ENCODE measurements at places on chromosomes 3 and 15.

- DNase-seq: no peak
These were observed 541.3 kb downstream of the UNC13C start for GRCh38 chr15:54519577-54519976.

GRCh38 chr3:30181178-30181465 lies 425.3 kb upstream of the TGFBR2 start:
- no peak for DNase-seq

DNA sequence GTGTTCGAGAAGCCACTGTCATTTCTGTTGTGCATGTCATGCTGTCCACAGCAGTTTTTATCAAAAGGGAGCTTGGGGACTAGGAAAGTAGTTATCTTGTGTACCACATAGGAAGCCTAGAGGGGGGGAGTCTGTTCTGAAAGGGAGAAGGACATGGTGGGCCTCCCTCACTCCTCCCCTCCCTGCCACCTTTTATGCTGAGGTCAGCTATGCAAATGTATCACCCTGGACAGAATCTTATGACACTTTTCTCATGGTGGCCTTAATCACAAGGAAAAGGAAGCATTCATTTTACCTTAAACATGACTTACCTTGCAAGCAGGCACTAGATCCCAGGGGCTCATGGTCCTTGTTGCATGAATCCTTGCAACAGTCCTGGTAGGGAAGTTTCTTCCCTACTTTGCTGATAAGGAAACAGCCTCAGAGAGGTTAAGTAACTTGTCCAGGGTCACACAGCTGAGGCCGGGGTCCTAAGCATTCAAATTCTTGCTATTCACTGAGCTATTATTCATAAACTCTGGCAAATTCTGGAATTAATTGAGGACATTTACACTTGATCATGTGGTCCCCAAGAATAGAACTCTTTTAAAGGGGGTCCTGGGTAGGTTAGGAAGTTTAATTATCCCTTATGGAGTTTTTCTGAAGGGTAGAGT lies 81.1 kb upstream of the SLC6A1 start:
- DNase-seq: no peak

GRCh38 chr3:45509768-45510129 lies 84.8 kb upstream of the LIMD1 start:
- no peak for DNase-seq

DNA sequence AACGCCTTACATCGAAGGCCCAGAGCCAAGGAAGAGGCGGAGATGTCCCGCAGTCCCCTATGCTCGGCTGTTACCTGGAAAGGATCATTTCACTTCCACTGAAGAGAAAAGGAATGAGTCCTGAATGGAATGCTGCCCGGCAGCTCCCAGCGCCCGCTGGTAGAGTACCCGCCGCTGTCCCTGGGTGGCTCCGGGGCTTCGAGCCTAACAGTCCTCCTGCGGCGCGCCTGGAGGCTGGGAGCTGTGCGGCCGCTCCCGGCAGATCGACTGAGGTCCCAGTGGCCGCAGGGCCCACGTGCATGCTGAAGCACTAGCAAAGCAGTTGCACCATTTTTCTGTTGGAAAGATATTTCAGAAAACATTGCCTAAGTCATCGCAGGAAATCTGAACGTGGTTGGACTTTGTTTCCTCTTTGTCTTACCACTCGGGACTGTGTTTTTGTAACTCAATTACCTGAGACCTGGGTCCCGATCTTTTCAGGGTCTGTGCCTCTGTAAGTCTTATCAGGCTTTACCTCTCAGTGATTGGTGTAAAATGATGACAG lies 984 bp downstream of the RNU6-1 start:
- DNase-seq: peak; percentile 72

GRCh38 chr15:68354923-68355322 lies 77.0 kb downstream of the ITGA11 start:
- peak; percentile 92 for DNase-seq

DNA sequence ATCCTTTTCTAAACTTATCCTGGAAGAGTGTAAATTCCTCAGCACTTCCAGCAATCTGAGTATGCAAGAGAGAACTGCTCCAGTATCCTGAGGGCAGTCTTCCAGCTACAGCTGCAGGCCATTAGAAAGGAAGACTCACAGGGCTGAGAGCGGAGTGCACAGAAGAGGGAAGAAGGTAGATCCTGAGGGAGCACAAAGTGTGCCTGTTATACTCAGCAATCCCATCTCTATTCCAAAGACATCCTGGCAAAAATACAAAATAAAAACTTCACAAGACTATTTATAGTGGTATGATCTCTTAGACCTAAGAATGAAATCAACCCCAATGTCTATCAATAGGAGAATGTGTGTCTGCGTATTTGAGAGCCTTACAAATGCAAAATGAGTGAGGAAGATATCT lies 292.0 kb downstream of the ZIC1 start:
- no peak for DNase-seq

DNA sequence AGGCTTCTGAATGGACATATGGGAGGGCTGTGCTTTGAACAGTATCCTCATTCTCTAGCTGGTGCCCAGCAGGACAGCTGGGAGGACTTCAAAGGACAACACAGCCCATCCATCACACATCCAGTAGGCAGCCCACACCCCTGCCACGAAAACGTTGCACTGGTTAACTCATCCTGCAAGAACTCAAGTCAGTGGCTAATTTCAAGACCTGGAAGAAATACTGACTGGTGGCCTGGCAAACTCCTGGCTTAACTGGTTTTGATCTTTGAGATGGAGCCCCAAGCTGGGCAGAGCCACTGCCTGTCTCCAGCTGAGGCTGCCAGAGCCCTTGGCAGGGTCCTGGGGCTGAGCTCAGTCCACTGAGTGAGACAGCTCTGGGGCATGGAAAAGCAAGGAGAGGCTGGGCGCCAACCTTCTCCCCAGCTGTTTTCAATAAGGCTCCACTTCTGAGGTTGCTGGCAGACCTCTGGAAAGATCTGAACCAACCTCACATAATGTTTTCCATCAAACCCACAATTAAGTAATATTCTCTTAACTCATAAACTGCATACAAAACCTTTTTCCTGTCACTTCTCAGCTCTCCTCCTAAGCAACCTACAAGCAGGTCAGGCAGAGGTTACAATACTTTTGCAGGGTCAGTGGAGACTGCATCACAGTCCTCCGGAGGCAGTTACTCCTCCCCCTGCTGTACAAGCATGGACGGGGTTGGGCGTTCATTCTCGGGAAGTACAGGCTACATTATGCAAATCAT lies 110.3 kb downstream of the MYLK start:
- no peak for DNase-seq

- DNase-seq: peak; percentile 19
These were observed 28.9 kb downstream of the TLNRD1 start for GRCh38 chr15:81029414-81030300.

GRCh38 chr3:53518495-53518981 lies 24.1 kb downstream of the CACNA1D start:
- peak; percentile 49 for DNase-seq

- DNase-seq: no peak
These were observed 42.7 kb downstream of the THBS1 start for GRCh38 chr15:39623529-39623931.

DNA sequence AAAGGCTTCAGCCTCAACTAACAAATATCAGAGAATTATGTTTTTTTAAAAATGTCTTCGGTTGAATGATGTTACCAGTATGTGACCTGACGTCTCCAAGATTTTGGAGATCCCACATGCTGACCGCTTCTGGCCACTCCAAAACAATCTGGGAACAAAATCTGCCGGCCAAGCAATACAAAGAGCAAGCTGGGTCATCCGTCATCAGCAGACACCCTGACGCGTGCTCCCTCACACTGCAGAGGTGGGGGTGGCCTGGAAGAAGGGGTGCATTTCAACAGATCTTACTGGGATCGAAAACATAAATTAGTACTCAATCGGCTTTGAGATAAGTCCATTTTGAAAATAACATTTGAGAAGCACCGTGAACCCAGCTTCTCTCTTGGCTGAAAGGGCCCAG lies 33.6 kb downstream of the HES1 start:
- DNase-seq: no peak

- DNase-seq: no peak
These were observed 56.7 kb upstream of the UBE2Q2 start for GRCh38 chr15:75786575-75786947.

DNA sequence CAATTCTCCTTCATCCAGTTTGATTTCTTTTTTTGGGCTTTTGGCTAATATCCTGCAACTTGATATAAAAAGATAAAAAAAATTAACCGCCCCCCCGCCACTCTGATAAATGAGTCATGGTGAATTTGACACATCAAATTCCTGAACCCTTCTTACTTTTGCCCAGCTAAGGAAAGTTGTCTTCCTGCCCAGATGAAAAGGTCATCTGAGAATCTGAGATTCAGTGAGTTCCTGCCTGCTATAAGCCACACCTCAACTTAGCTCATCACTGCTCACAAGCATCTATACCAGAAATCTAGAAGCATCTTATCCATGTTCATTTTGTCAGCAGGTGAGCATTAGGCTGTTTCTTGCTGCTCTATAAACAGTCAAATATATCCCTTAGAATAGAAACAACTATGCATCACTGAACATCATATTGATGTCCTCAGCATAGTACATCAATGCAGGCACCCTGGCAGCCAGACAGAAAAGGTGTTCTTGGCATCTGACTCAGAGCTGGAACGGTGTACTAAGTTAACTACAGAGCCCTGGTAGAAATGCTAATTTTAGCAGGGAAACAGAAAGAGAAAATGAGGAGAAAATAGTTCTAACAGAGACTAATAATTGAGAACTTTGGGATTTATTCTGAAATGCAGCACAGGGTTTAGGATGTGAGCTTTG lies 77.1 kb downstream of the SEMA6D start:
- DNase-seq: no peak

GRCh38 chr15:42728560-42728959 lies 8.4 kb downstream of the CDAN1 start:
- no peak for DNase-seq

DNA sequence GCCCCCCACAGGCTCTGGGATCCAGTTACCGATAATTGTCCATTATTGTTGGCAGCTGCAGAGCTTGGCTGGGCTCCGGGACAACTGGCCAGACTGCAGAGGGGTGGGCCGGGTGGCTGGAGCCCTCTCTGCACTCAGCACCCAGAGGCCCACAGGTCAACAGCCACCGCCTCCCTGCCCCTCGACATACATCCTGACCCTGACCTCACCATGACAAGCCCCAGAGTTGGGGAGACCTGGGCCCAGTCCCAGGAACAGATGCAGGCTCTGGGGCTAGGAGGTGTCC lies 22.4 kb downstream of the PTH1R start:
- no peak for DNase-seq

- peak; percentile 14 for DNase-seq
These were observed 156.2 kb downstream of the NLGN1 start for GRCh38 chr3:173553635-173554280.

GRCh38 chr3:31581660-31582059 lies 48.9 kb downstream of the STT3B start:
- DNase-seq: peak; percentile 53

DNA sequence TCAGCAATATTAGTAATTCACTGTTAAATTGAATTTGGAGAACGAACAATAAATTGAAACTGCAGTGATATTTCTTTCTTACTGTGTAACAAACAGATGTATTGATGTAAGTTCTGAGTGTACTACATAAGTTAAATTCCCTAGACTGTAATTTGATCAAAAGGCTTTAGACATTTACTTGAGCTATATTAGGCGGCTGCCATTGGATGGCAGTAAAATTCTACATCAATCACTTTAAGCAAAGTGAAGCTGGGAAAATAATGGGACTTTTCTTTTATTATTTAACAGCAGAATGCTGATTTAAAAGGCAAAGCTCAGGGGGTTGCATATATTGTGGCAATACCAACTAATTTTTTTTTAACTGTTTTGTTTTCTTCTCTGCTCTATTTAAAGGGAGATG lies 212.6 kb upstream of the PLSCR5 start:
- peak; percentile 4 for DNase-seq

GRCh38 chr3:36525115-36525801 lies 145.0 kb downstream of the STAC start:
- DNase-seq: no peak
